Stimulated activated CD4-positive, alpha-beta T cell treated with anti-CD3 and anti-CD28 coated beads, Interleukin-1b, Interleukin-23, amount 100 ng/mL, for 1 hour (primary cell): ENCODE measurements at places on chromosomes 1 and 21.
A peak's percentile ranks its signal among the peaks of the same experiment; 100 is the strongest.

- DNase-seq: no peak
Measured at GRCh38 chr1:59693406-59693805, 121.3 kb upstream of the HOOK1 start.

GRCh38 chr1:32249831-32250525 is 1.1 kb upstream of the LCK start:
- DNase-seq: no peak

DNA sequence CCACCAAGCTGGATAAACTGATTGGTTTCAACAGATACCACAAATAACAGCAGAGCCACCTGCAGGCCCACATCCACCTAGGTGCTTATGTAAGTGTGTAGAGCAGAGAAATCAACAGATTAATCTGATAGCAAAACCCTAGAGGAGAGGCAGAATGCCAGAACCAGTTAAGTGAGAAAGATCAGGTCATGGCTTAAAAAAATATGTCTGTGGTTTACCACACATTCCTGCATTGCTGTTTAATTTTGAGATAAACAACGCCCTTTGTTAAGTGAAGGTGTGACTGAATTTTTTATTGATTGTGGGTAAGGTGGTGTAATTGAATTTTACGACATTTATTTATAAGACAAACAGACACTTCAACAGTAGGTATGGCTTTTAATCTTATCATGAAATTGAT is 21.2 kb downstream of the CRNN start:
- DNase-seq: no peak

DNA sequence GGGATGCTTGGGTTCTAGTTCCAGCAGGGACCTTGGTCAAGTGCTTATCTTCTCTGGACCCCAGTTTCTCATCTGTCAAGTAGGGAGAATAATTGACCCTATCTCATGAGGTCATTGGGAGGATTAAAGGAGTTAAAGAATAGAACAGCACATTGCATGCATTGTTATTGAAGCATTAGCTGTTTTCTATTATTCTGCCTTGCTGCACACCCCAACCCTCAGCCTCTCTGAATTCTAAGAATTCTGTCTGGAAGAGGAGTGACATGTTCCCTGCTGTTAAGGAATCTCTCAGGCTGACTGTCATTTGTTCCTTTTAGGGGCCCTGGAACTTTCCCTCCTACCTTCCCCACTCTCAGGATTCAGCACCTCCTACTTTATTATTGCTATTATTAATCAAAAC is 73.9 kb downstream of the NENF start:
- no peak for DNase-seq

- no peak for DNase-seq
Measured at GRCh38 chr21:35150562-35151226, 101.6 kb upstream of the RUNX1 start.

GRCh38 chr1:205500240-205501233 is 3.9 kb upstream of the CDK18 start:
- DNase-seq: no peak

GRCh38 chr1:24364975-24365678 is 46.0 kb downstream of the GRHL3 start:
- DNase-seq: no peak

- DNase-seq: no peak
Measured at GRCh38 chr1:24905355-24905978, 24.6 kb downstream of the RUNX3 start.

- DNase-seq: no peak
Measured at GRCh38 chr1:23791516-23792047, 637 bp downstream of the LYPLA2 start.

GRCh38 chr1:230575886-230576500 is 66.3 kb upstream of the COG2 start:
- DNase-seq: no peak

DNA sequence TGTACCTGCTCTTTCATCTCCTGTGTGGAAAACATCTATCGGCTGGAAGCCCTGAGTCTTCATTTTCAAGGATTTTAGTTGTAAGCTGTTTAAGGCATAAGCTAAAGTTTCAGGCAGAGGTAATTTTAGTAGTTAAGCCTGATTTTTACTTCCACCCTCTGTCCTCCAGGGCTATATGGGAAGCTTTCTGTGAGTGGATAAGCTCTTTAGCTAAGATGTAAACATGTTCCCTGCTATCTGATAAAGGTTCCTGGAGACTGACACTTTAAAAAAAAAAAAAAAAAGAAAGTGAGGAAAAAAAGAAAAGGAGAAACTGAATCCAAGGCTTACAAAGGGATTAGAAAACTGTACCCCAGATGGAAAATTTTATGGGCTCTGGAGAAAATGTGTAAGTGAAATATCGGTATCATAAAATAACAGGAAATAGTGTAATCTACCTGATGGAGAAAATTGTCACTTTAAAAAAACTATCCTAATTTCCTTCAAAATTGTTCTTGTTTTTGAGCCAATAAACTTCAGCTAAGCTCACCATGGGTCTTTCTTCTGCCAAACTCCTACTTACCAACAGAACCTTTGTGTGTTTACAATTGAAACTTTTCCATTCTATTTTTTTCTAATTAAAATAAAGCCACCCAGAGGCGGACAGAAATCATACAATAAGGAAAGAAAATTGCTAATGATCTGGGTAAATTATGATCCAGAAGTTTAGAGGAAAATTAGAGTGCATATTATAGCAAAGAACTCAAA is 180.5 kb downstream of the TGFB2 start:
- DNase-seq: no peak

DNA sequence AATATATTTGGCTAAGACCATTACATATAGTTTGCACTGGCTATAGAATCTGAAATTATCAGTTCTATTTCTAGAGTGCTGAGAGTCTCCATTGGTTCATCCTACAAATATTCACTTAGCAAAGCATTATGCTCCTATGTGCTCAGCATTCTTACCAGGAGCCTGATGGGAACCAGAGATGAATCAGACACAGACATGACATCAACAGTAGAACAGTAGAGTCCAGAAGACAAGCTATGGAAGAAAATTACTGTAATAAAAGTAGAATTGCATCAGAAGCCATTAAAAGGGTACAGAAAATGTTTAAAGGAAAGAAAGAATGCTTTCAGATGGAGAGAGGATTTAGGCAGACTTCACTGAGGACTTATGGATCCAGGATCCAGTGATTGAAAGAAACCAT is 271.7 kb upstream of the SNX7 start:
- DNase-seq: no peak

DNA sequence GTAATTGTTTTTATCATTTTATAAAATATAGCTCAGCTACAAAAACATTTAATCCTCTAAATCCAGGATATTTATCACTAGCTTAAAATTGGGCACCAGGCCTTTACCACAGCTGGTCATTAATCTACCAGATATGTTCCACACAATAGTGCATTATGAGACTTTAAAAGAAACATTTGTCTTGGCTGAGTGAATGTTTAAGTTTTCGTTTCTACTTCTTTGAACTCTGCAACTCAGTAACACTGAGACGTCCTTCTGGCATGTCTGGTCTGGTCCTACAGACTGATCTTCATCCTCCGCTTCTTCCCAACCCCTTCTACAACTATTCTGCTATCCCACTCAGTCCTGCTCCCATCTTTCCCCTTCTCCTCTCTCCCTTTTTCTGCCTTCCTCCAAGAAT is 296.2 kb downstream of the NEGR1 start:
- no peak for DNase-seq

DNA sequence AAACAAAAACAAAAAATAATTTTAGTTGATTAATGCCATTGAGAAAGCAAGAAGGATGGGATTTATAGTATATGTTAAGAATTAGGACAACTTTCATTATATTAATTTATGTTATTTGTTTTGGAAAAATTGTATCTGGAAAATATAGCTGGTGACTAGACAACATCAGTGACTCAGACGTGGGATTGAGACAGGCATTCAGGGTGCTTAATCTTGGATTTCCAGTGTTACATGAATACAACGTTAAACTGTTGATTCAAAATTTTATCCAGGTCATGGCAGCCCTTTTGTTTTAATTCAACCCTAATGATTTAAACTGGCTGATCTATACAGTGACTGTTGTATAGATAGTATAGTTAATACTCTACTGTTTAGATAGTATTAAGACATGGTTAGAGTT is 827.1 kb upstream of the B3GALT2 start:
- no peak for DNase-seq

GRCh38 chr1:113545626-113546025 is 155.3 kb downstream of the MAGI3 start:
- DNase-seq: no peak

DNA sequence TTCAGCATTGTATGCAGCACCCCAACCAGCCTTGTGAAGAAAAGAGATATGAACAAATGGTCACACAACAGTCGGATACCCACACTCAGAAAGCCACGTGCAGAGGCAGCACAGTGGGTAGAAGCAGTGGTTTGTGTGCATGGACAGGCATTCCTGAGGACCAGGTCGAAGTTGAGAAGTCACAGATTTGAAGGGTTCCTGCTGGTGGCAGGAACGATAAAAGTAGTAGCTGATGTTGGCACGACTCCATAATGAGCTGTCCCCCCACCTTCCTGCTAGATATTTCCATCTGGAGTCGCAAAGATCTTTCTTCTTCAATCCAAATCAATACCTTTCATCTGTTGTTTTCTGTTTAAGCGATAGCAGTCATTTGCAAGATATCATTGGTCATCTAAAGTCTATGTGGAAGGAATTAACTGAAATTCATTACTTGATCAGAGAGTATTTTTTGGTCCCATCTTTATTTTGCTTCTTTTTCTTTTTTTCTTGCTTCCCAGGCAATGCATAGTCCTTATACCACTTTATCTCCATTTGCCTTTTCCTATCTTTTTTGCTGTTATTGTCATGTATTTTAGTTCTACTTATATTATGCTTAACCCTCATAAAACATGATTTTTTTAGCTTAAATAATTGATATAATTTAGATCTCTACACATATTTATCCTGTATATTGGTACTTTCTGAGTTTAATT is 176.4 kb downstream of the DHRS3 start:
- no peak for DNase-seq

DNA sequence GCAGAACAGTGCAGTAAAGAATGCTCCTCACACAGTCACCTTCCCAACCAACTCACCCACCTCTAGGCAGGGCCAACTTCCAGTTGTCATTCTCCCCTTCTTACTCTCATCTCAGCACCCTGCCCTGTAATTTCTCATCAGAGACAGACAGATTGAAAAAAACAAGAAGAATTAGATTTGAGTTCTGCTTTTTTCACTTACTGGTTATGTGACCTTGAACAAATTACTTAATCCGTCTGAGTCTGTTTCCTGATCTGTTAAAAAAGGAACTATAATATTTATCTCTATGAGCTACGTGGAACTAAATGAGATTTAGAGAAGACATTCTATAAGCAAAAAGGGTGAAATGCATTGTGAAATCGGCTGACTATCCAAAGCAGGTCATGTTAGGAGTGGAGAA is 330.3 kb downstream of the ZNF326 start:
- no peak for DNase-seq

GRCh38 chr1:8073112-8073855 is 47.2 kb upstream of the ERRFI1 start:
- DNase-seq: no peak

- no peak for DNase-seq
Measured at GRCh38 chr1:159179906-159180305, 8.5 kb downstream of the CADM3 start.

GRCh38 chr1:150836129-150836773 is 28.2 kb upstream of the CTSK start:
- no peak for DNase-seq

GRCh38 chr1:5508669-5509330 is 483.4 kb downstream of the NPHP4 start:
- no peak for DNase-seq

DNA sequence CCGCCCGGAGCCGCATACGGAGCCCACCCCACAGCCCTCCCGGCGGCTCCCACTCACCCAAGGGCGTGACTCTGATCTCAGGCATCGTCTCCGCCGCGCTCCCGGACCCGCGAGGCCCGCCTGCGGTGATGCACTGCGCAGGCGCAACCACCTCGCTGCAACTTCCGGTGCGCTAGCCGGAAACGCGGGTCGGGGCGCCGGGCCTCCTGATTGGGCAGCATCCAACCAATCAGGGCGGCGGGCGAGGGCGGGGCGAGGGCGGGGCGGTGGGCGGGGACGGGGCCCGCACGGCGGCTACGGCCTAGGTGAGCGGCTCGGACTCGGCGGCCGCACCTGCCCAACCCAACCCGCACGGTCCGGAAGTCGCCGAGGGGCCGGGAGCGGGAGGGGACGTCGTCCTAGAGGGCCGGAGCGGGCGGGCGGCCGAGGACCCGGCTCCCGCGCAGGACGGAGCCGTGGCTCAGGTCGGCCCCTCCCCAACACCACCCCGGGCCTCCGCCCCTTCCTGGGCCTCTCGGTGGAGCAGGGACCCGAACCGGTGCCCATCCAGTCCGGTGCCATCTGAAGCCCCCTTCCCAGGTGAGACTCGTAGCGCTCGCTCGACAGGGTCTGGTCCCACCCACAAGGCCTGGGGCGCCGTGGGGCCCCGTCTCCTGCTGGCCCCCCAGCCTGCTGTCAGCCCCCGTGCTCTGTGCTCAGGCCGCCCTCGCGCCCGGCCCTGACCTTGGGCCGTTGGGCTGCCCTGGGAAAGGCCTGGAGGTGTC is at the start of the genes CPTP and INTS11:
TSS of gene CPTP (plus strand) at position 279 of the 764 bp plus-strand sequence. CDS start 2,109 bp downstream, outside the sequence.
TSS of gene INTS11 (minus strand) at position 137 of the 764 bp plus-strand sequence. CDS start at position 85, 52 bp downstream.
- peak; percentile 96 for DNase-seq

DNA sequence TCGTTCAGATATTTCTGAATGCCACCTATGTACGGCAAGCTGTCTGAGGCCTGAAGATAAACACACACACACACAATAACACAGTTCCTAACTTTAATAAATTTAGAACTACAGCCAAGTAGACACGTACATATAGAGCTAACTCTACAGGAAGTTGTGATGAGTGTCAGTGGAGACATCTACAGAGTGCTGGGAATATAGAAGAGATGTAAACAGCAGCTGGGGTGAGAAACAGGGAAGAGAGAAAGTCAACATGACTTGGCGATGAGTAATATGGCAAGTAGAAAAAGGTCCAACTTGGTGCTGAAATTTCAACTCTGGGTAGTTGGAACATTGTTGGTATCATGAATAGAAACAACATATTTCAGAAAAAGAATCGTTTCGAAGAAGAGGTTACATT is 206.5 kb downstream of the ZP4 start:
- no peak for DNase-seq

GRCh38 chr1:34975338-34975737 is 9.8 kb downstream of the TMEM35B start:
- DNase-seq: no peak

- no peak for DNase-seq
Measured at GRCh38 chr21:35575280-35575915, 484.9 kb downstream of the SETD4 start.

DNA sequence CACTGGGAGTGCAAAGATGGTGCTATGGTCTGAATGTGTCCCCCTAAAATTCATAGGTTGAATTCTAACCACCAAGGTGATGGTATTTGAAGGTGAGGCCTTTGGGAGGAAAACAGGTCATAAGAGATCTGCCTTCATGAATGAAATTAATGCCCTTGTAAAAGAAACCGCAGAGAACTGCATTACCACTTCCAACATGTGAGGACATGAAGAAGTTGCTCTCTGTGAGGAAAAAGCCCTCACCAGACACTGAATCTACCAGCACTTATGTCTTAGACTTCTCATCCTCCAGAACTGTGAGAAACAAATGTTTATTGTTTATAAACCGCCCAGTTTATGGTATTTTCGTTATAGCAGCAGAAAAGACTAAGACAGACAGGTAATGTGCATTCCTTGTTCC is 224.7 kb upstream of the C1orf87 start:
- DNase-seq: no peak
